ENCODE measurements at places on chromosomes 12 and 14.

DNA sequence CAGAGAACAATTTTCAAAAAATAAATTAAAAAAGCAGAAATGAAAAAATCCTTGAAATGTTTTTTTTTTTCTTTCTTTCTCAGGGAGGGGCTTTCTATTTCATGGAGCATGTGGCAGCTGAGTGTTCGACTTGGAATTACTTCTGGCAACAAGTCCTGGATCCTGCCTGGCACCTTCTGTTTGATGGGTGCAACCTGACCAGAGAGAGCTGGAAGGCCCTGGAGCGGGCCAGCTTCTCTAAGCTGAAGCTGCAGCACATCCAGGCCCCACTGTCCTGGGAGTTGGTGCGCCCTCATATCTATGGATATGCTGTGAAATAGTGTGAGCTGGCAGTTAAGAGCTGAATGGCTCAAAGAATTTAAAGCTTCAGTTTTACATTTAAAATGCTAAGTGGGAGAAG lies 22.5 kb upstream of the HIGD1C start:
- DNase-seq, result no peak

DNA sequence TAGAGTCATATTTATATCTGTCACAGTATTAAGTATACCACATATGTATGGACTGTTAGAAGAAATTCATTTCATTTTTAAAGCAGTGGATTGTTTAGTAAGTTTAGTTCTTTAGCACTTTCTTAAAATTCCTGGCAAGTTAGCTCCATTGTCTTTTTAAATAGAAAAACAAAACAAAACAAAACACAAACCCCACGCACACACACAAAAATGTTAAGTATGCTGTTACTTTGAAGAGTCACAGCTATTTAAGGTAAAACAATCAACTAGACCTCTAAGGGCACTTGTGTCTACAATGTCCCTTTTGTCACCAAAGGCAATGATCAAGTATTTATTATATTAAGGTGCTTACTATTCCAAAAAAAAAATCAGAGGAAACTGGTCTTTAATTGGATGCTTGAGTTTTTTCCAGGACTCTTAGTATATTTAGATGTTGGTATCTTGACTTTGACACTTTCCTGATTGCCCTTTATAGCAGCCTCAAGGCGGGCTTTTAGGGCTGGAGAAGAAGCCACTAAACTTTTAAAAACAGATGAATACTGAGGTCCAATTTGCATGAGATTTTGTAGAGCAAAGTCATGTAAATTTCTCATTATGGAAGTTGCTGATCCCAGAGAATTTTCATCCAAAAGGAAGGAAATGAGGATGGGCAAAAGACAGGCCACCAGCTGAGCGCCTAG lies 85.5 kb upstream of the HECTD1 start:
- peak; percentile 20 for DNase-seq

DNA sequence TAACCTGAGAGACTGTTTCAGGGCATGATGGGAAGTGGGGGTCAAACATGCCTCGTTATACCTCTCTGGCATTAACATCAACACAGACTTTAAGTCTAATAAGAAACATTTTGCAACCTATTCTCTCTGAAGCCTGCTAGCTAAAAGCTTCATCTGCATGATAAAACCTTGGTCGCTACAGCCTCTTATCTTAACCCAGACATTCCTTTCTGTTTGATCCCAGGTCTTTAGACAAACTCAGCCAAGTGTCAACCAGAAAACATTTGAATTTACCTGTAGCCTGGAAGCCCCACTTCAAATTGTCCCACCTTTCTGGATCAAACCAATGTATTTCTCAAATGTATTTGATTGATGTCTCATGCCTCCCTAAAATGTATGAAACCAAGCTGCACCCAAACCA lies 9.1 kb downstream of the PPP2R3C start:
- DNase-seq, result no peak

- no peak for DNase-seq
These were observed 68.3 kb downstream of the DYRK2 start for GRCh38 chr12:67716817-67717216.

GRCh38 chr12:51591016-51591901 lies at the start of gene SCN8A:
SCN8A (plus strand) TSS chr12:51591233; CDS start chr12:51662818, 71,585 bp downstream.
- DNase-seq, result peak; percentile 24

Measured in endothelial cell of umbilical vein (primary cell).